ENCODE measurements at places on chromosomes 12 and 14.

DNA sequence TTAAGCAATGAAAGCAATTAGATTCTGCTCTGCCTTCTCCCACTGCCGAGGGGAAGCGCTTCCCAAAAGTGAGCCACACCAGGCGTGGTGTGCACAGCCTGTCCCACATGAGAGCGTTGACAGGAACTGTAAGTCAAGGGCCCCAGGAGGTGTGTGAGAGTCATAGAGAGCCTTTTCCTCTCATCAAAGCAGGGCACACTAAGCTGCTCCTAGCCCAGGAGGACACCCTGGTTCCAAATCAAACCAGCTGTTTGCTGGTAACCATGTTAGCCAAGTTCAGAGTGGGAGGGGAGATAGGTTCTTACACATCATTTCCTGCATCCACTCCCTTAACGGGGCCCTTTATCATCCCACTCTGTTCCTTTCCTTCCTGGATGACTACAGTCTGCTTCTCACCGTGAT is 98.3 kb downstream of the SPTSSA start:
- DNase-seq, result no peak

- no peak for DNase-seq
Measured at GRCh38 chr14:87705439-87705896, 287.5 kb downstream of the GALC start.

DNA sequence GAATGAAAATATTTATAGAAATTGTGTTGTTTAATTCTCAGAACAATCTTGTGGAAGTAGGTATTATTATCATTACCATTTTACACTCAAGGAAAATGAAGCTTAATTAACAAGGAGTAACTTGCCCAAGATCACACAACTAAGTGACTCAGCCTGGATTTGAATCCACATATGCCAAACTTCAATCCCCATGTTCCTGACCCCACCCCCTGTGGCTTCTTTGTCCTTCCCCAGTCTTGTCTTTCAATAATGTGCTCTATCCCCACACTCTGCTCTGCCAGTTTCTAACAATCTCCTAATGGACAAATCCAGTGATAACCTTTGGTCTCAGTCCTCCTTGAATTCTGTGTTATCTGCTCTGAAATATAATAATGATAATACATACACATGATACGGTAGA is 355.2 kb downstream of the BMP4 start:
- peak; percentile 13 for DNase-seq

GRCh38 chr14:71400871-71401321 is 493.6 kb downstream of the PCNX1 start:
- no peak for DNase-seq

DNA sequence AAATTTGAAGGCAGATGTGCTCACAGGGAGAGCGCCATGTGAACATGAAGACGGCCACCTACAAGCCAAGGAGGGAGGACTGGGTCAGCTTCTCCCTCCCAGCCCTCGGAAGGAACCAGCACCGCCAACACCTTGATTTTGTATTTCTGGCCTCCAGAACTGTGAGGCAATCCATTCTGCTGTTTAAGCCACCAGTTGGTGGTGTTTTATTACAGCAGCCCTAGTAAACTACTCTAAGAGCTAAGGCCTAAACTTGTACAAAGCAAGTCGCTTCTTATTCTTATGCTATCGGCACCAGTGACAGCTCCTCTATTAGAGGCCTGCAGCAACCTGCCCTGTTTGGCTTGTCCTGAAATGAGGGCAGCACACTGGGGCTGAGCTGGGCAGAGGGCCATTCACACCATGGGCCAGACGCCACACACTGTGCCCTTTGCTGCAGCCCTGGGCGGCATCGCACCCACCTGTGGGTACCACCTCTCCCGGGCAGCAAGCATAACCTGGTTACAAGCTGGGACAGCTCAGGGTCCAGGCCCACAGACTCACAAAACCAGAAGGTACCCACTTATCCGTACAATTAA is 62.7 kb downstream of the NOS1 start:
- no peak for DNase-seq

DNA sequence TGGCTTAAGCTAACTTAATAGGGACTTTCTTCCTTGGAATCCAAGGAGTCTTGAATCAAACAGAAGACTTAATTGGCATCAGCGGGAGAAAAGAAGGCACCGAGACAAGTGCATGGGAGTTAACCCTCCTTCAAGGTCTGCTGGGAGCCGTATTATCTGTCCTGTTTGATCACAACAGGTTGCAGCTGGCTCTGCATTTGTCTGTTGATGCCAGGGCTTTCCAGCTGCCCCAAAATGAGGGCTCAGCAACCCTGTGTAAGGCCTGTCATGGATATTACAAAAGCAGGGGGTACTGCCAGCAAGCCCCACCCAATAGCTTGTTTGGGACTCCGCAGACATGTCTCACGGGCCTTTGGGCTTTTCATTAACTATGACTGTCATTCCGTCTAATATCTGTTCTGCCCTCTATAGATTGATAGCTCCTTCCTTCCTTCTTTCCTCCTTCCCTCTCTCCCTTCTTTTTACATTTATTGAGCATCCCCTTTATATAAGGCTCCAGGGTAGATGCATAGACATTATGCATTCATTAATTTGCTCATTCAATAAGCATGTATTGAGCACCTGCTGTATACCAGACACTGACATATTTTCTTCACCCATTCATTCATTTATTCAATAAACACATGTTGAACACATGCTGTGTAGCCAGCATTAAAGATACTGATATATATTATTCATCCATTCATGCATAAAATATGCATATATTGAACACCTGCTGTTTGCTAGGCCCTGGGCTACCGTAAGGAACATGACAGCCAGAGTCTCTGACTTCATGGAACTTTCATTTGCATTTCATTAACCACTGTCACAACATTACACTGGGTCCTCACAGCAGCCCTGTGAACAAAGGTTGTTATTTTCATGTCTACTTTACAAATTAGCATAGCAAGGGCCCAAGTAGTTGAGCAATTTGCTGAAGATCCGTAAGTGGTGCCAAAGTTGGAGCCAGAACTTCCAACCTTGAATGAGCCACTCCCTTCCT is 56.2 kb downstream of the SVOP start:
- no peak for DNase-seq

All from H7 (cell line).